ENCODE measurements at places on chromosomes 1 and 21.

- no peak for DNase-seq
Measured at GRCh38 chr1:6367381-6368012, 26.1 kb downstream of the ACOT7 start.

DNA sequence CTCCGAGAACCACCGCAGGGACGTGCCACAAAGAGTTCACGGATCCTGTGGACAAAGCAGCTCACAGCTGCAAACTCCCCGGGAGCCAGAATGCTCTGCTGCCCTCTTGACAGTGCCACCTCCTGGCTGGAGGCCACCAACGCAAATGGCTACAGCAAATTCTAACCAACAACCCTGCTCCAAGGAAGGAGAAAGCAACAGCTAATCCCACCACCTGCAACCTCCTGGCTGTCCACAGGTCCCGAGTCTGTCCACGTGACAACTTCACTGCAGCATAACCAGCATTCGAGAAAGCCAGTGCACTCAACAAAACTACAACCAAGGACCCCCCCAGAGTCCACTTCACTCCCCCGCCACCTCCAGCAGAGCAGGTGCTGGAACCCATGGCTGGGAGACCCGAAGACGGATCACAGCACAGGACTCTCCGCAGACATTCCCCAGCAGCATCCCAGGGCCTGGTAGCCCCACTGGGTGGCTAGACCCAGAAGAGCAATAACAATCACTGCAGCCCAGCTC lies 17.3 kb downstream of the POFUT2 start:
- no peak for DNase-seq

DNA sequence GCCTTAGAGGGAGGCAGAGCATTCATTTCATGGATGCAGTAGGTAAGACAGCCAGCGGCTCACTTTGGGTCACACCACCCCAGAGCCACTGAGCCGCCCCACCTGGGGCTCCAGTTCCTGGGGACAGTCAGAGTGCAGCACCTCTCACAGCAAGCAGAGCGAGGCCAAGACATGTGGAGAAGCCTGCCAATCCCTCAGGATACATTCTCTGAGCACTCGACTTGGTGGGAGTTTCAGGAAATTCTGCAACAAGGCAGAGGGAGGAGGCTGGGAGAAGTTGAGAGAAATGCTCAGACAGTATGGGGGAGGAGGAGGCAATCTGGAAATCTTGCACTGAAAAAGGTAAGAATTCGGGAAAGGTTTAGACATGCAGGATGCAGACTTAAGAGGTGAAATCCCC lies 60.8 kb upstream of the WLS start:
- no peak for DNase-seq

GRCh38 chr1:189681252-189681919 lies 796.3 kb downstream of the BRINP3 start:
- no peak for DNase-seq

- no peak for DNase-seq
Measured at GRCh38 chr1:243723458-243724043, 126.5 kb downstream of the AKT3 start.

Data from hepatocyte (in vitro differentiated cells).